NCI-H2171 (cell line): ENCODE measurements at places on chromosomes 13 and 19.

DNA sequence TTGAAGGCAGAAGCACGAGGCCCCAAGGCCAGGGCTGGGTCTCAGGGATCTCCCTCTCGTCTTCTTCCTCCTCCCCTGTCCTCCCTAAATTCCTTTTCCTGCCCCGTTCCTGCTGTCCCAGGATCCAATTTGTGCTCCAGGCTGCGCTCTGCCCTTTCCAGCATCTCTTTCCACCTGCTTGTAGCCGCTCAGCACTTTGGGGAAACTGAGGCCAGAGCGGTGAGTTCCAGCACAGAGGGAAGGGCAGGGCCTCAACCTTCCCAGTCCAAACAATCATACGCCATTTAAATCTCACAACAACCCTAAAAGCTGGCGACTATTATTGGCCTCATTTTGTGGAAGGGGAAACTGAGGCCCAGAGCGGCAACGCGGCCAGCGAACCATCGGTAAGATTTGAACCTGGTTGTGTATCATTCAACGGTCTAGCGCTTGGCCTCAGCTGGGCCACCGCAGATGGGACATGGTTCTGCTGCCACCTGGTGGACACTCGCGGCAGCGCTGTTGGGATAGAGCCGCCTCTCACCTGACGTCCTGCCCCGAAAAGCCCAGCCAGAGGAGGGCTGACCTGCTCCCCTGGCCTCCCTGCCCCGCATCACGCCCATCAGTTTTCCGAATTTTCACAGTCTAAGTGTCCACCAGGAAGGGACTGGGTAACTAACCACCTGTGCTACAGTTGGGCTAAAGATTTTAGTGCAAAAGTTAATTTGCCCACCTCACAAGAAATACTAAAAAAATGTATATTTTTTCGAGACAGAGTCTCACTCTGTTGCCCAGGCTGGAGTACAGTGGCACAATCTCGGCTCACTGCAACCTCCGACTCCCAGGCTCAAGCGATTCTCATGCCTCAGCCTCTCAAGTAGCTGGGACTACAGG, 4.2 kb upstream of the RPL18A start:
- DNase-seq = peak; percentile 55

GRCh38 chr19:51320280-51320657, 8.8 kb downstream of the IGLON5 start:
- DNase-seq = no peak

DNA sequence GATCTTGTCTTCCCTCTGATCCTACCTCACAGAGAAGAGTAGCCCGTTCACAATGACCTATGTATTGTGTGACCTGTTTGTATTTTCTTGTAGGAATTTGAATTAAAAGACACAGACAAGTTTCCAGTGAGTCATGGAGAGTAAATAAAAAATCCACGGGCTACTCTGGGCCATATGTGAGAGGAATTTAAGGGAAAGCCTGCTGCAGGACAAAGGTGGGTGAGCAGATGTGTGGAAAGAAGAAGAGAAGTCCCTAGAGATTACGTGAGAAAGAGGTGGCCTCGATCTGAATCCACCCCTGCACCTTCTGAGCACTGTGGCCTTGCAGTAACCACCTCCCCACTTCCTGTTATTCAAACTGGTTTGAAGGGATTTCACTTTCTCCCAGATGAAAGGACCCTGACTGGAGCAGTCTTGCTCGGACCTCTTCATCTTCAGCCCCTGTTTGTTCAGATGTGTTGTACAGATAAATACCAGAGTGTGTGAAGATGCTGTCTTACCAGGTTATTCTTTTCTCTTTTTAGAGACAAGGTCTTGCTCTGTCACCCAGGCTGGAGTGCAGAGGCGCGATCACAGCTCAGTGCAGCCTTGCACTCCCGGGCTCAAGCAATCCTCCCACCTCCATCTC, 205.4 kb downstream of the PDS5B start:
- DNase-seq = no peak

DNA sequence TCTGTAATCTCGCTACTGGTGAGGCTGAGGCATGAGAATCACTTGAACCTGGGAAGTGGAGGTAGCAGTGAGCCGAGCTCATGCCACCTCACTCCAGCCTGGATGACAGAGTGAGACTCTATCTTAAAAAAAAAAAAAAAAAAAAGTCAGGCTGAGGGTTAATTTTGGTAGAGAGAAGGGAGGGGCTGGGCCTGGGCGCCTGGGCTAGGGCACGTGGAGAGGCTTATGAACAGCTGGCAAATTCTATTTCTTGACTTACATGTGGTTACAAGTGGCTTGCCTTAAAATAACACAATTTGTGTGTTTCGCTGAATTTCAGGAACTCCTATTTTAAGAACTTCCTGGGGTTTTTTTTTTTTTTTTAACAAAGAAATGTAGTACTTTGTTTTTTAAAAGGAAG, 47.6 kb upstream of the MAP3K10 start:
- DNase-seq = peak; percentile 55

DNA sequence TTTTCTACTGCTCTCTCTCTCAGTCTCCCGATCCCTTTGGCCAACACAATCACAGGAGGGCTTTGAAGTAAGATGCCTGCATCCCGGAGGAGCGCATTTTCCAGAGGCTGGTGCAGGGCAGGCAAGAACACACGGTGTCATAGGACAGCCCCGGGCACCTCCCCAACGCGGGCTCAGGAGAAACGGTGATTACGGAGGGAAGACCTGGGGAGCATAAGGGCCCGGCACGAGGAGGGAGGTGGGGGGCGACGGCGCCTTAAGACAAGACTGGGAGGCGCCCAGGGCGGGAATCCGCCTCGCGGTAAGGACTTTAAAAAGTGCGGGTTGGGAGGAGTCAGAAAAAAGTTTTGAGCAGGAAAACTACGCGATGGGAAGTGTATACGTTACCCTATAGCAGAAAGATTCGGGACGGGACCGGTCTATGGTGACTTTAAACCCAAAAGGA, 18.7 kb upstream of the ZNF888 start:
- DNase-seq = no peak

- no peak for DNase-seq
These were observed 3.7 kb upstream of the ARHGAP45 start for GRCh38 chr19:1063030-1063908.

GRCh38 chr13:86282442-86282841, 483.2 kb upstream of the SLITRK6 start:
- no peak for DNase-seq

DNA sequence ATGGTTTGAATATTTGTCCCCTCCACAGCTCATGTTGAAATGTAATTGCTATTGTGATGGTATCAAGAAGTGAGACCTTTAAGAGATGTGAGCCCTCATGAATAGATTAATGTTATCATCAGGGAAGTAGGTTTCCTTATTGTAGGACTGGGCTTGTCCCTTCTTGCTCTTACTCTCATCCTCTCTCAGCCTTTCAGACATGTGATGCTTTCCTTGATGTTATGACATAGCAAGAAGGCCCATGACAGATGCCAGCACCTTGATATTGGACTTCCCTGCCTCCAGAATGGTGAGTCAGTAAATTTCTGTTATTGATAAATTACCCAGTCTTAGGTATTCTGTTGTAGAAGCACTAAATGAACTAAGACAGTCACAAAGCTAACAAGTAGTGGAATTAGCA, 5.7 kb upstream of the ZMYM2 start:
- DNase-seq = no peak

GRCh38 chr13:33076001-33076992, 60.1 kb downstream of the KL start:
- DNase-seq = no peak

- DNase-seq = no peak
These were observed 3.5 kb downstream of the SLC7A9 start for GRCh38 chr19:32866061-32866460.

DNA sequence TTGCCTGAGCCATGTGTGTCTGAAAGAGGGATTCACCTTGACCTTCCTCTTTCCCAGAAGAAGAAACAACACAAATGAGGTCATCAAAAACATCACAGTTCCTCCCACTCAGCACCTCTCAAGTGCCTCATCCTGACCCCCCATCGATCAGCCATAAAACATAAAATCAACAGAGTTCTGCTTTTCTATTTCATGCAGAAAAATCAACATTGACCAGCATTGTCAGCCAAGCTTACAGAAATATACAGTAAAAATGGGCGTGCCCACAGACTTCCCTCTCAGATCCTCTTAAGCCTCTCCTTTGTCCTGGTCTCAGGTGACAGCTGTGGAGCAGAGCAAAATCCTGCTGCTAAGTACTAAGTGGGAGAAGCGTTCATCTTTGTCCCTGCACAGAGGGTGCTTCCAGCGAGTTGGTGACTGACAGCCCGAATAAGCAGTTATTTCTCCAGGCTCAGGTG, 213.3 kb downstream of the OLFM4 start:
- DNase-seq = peak; percentile 56

- DNase-seq = no peak
These were observed 73.2 kb downstream of the MBD3L1 start for GRCh38 chr19:8905342-8905741.

- no peak for DNase-seq
These were observed 13.5 kb downstream of the PPP1R13L start for GRCh38 chr19:45391346-45391745.

DNA sequence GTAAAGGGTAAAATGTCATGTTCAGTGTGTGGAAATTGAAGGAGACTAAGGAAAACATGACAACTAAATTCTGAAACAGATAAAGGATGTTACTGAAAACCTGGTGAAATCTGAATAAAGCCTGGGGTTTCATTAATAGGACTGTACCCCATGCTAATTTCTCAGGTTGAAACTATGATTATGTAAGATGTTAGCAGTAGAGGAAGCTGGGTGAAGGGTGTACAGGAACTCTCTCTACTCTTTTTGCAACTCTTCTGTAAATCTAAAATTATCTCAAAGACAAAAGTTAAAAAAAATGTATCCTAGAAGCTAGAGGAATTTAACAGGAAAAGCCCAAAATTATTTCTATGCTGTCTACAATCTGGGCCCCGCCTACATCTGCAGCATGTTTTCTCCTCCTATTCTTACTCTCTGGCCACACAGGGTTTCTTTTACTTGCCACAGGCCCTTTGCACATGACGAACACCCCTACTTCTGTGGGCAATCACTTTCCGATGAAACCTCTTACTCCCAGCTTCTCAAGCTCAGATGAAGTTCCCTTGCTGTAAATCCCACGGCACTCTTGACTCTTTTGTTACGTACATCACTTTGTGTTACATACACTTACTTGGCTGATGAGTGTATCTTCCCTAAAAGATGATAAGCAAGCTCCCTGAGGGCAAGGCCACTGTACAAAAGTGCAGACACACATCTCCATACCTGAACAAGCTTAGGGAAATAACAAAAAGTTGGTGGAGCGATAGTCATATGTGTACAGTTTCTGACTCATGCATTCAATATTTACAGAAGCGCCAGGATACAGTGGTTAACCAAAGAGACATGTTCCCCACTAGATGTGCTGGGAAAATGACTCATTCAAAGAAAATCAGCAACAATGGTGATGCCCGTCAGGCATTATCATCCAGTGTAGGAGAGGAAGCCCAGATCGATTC, 32.6 kb downstream of the RUBCNL start:
- no peak for DNase-seq

DNA sequence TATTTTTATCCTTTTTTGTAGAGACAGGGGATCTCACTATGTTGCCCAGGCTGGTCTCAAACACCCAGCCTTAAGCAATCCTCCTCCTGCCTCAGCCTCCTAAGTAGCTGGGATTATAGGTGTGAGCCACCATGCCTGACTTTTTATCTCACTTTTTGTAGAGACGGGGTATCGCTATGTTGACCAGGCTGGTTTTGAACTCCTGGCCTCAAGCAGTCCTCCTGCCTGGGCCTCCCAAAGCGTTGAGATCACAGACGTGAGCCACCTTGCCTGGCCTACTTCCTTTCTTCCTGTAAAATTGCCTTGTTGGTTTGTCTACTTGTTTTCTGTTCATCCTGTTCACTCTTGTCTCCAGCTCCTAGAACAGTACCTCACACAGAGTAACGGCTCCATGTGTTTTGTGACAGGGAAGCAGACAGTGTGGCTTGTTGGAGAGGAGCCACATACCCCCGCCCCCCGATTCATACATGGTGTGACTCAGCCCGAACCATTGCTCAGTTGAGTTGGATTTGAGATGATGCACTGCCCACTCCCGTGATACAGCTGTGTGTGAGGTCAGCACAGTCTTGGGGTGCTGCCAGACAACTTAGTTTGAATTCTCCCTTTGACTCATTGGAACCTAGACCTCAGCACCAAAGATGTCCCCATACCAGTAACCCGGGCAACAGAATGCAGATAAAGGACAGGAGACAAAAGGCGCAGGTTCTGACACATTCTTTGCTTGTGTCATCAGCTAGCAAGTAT, 34.2 kb downstream of the GPR42 start:
- no peak for DNase-seq

GRCh38 chr13:103068836-103069235, 2.6 kb upstream of the SLC10A2 start:
- no peak for DNase-seq

GRCh38 chr19:6091771-6092291, 18.5 kb downstream of the RFX2 start:
- no peak for DNase-seq

DNA sequence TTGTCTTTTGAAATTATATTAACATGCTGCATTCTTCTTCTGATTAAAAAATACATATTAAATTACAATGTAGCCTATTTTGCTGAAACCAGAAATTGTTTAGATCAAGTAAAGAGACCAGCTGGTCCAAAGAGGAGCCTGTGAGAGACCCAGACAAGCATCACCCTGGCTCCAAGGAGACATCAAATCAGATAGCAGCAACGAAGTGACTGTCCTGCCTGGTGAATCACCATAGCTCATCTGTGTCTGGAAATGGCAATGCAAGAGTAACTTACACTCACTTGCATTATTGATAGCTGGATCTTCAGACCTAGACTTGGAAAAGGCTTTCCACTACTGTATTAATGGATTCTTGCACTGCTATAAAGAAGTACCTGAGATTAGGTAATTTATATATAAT, 169.1 kb downstream of the KCTD12 start:
- no peak for DNase-seq

DNA sequence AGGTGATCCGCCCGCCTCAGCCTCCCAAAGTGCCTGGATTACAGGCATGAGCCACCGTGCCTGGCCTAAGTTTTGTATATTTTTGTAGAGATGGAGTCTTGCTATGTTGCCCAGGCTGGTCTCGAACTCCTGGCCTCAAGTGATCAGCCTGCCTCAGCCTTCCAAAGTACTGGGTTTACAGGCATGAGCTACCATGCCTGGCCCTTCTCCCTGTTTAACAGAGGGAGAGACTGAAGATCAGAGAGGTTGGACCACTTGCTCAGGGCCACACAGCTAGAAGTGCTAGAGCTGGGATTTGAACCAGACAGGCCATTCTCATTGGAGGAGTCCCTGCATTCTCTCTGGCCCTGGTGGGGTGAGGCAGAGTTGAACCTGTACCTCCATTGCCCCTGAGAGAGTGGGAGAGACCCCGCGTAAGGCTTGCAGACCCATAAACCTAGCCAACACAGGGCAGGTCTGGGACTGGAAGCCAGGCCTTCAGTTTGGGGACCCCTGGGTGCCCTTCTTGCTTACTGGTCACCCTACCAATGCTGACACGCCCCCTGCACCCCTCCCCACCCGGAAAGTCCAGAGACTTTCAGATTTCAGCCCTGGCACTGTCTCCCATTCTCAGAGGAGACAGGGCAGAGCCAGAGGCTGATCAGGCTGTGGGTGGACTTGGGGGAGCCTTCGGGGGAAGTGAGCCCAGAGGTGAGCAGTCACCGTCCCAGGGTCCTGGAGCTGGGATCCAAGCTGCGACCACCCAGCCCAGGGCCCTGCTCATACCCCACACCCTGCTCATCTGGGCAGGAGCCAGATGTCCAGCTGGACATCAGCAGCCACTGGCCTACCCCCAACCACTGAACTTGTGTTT, 13.3 kb downstream of the TTYH1 start:
- DNase-seq = no peak

- no peak for DNase-seq
These were observed 29.6 kb downstream of the CAPS start for GRCh38 chr19:5943623-5944022.
